ENCODE measurements at places on chromosomes 1 and 21. TPM values are rescaled to one million over a fixed set of nuclear protein-coding genes. Genes with fewer than 3 reads are reported as not detected.

CACHD1 gene
- 2.0 TPM for total RNA-seq

HES2 gene
- total RNA-seq = 24.0 TPM

LRRC71 gene
- not detected for total RNA-seq

CDCA8 gene
- total RNA-seq = 14.9 TPM

FLG gene
- total RNA-seq = not detected

ERICH3 gene
- 0.16 TPM for total RNA-seq

TMEM222 gene
- total RNA-seq = 35.4 TPM

AMY1B gene
- total RNA-seq = not detected

PDE9A gene
- 56.0 TPM for total RNA-seq

DMRTA2 gene
- total RNA-seq = not detected

OR2M3 gene
- not detected for total RNA-seq

DCAF6 gene
- total RNA-seq = 67.0 TPM

ALDH9A1 gene
- 77.4 TPM for total RNA-seq

C1orf167 gene
- total RNA-seq = not detected

ADCY10 gene
- 0.64 TPM for total RNA-seq

AJAP1 gene
- total RNA-seq = 0.07 TPM

AIDA gene
- 44.1 TPM for total RNA-seq

EPHA2 gene
- total RNA-seq = 40.8 TPM

LYPD8 gene
- total RNA-seq = 40.8 TPM

UBASH3A gene
- total RNA-seq = 0.93 TPM

KRTAP19-1 gene
- total RNA-seq = not detected

TBCE gene
- 22.7 TPM for total RNA-seq

WNT4 gene
- 2.5 TPM for total RNA-seq

MYOC gene
- 1.3 TPM for total RNA-seq

B3GALT2 gene
- 0.57 TPM for total RNA-seq

PIGC gene
- 24.1 TPM for total RNA-seq

PEAR1 gene
- 3.5 TPM for total RNA-seq

PLEKHO1 gene
- 5.4 TPM for total RNA-seq

GUCA2B gene
- total RNA-seq = 27.7 TPM

BNIPL gene
- total RNA-seq = 0.69 TPM

SERPINC1 gene
- 1.8 TPM for total RNA-seq

SLAMF6 gene
- 1.1 TPM for total RNA-seq

TNNT2 gene
- total RNA-seq = 4.2 TPM

TUFT1 gene
- total RNA-seq = 25.5 TPM
